ENCODE measurements at places on chromosomes 4 and X.

DNA sequence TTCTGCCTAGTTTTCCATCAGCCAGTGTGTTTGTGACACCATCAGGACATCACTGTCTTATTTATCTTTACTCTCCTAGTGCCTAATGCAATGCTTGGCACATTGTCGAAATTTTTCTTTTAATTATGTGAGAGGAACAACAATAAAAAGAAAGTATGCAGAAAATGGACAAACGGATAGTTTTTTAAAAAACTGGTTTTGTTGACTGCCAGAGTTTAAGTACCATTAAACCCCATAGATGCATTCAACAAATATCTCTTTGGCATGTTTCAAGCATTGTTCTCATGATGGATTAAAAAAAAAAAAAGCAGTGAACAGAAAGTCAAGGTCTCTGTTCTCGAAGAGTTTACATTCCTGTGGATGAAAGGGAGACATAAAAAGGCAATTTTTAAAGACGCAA, 398.4 kb downstream of the PPP3CA start:
- DNase-seq = no peak

DNA sequence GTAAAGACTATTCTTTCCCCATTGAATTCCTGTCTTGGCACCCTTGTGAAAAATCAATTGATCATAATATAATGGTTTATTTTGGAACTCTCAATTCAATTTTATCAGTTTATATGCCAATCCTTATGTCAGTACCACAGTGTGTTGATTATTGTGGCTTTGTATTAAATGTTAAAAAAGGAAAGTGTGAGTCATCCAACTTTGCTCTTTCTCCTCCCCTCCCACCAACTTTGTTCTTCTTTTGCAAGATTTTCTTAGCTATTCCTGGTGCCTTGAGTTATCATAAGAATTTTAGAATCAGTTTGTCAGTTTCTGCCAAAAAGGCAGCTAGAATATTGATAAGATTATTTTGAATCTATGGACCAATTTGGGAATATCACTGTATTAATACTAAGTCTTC, 11.2 kb upstream of the RNF175 start:
- DNase-seq = peak; percentile 53

GRCh38 chr4:77146186-77147078, 10.6 kb upstream of the CCNG2 start:
- DNase-seq = no peak

DNA sequence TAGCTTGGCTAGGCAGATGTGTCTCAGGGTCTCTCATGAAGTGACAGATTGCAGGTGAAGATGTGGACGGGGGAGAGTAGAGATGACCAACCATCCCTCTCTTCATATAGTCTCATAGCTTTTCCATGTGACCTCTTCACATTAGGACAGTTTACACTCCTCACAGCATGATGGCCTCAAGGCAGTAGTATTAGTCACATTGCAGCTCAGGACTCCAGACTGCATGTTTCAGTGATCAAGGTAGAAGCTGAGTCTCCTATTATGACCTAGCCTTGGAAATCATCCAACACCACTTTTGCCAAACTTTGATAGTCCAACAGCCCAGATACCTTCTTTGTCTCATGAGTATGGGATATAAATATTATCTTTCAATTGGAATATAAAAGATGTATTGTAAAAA, 147.7 kb downstream of the GASK1B start:
- no peak for DNase-seq

DNA sequence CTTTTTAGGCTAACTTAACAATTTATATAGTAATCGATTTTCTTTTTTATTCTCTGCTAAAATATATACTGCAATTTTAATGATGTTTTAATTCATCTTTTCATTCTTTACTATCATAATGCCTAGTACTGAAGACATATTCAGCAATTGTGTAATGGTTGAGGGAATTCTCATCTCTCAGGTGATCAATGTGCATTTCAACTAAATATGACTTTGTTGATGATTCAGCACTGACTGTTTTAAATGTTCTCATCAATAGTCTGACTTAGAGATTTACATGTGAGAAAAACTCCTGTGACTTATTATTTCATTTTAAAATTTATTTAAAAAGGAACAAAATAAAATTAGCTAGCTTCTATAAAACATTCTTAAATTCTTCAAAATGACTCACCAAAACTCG, 1450.3 kb downstream of the STIM2 start:
- DNase-seq = no peak

DNA sequence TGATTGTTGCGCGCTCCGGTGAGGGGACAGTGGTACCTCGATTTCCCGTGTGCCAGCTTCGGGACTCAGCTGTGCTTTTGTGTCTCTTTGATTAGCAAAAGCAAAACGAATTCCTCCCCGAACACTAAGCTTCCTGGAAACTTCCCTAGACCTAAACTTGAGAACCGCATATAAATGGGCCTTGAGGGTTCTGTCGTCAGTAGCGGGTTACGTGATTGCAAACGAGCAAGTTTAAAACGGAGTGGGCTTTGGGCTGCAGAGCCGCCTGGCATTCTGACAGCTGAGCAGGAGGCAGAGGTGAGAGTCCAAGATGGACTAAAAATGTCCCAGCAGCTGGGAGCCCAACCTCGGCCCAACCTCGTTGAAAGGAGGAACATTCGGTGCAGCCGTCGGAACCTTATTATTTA, 1.2 kb upstream of the TAPT1 start:
- DNase-seq = peak; percentile 64

GRCh38 chrX:71367396-71367795, 1.2 kb downstream of the TAF1 start:
- no peak for DNase-seq

DNA sequence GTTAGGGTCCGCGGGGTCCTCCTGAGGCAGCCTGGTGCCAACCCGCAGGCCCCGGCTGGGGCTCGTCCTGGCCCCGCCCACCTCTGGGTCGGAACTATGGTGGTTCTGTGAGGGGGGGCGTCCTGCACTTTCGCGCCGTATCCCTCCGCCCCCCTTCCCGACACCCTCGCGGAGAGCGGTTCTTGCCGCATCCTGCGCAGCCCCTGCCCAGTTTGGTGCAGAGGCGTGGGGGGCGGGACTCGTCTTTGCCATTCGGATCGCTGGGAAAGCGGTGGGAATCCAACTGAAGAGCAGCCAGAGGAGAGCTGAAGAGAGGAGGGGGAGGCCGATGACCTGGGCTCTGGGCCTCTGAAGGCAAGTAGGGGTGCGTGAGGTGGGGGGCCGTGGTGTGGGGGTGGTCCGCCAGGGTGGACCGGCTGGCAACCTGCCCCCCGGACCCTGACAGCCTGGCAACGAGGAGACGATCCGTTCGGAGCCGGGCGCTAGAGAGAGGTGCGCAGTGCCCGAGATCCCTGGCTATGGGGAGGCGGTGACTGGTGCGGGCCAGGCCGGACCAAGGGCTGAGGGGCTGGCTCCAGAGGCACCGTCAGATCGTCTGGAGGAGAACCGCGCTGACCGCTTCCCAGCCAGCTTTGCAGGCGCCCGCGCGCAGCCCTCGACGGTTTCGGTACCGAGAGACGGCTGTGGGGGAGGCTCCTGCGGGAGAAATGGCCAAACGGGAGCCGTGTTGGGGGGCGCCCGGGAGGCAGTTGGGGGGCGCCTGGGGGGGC, at the start of gene GPRASP1:
Gene GPRASP1 (plus strand): TSS at position 242 of the 770 bp plus-strand sequence. CDS start 2,431 bp downstream, outside the sequence.
- peak; percentile 41 for DNase-seq

GRCh38 chr4:98204236-98204553, 57.0 kb upstream of the RAP1GDS1 start:
- no peak for DNase-seq

DNA sequence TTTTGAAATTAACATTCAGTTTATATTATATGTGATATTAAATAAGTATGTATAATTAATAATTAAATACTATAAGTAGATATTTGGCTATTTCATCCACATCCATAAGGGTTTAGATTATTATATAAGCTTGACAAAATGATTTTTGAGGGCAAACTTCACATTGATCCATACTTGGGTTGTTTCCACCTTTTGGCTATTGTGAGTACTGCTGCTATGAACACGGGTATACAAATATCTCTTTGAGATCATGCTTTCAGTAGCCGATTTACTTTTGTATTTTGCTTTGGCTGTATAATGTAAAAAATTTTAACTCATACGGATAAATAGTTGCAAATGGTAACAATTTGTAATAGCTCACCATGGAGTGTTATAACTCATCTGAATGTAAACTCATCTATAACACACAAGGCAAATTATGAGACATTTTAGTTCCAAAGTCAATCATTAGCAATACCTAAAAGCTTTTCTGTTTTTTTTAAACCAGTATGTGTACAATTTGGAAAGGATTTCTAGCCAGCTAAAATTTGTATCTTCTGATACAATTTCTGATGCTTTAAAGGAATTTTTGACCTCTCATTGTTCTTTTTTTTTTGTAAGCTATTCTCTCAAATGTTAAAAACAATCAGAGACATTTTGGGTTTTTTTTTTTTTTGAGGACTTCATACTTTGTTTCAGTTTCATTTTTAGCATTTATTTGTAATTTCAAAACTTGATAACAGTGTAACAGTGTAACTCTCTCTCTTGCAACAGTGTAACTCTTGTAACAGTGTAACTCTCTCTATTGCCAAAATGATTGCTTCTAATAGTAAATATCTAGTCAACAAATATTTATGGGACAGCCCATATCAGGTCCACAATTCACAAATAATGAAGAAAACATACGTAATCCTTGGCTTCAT, 51.8 kb upstream of the ARX start:
- DNase-seq = no peak

- DNase-seq = no peak
Observed at GRCh38 chr4:140617499-140618248, 48.9 kb upstream of the UCP1 start.

- DNase-seq = no peak
Observed at GRCh38 chrX:155592331-155592730, 20.4 kb downstream of the TMLHE start.

GRCh38 chr4:10577018-10577417, 107.5 kb downstream of the CLNK start:
- no peak for DNase-seq

DNA sequence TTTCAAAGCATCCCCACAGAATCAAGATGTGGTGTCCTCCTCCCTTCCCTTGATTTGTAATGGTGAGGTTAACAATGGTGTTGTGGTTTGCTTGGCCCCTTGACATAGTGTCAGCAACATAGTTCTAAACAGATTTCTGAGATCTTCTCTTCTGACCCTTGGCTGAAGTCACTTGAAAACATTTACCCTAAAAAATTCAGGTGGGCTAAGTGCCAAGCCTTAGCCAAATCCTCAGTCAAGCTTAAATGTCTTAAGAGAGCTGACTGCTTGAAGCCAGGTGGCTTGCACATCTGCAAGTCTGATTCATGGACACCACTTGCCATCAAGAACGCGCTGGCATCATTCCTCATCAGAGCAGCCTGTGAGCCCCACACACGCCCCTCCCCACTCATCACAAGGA, 173.2 kb downstream of the MGST2 start:
- no peak for DNase-seq

DNA sequence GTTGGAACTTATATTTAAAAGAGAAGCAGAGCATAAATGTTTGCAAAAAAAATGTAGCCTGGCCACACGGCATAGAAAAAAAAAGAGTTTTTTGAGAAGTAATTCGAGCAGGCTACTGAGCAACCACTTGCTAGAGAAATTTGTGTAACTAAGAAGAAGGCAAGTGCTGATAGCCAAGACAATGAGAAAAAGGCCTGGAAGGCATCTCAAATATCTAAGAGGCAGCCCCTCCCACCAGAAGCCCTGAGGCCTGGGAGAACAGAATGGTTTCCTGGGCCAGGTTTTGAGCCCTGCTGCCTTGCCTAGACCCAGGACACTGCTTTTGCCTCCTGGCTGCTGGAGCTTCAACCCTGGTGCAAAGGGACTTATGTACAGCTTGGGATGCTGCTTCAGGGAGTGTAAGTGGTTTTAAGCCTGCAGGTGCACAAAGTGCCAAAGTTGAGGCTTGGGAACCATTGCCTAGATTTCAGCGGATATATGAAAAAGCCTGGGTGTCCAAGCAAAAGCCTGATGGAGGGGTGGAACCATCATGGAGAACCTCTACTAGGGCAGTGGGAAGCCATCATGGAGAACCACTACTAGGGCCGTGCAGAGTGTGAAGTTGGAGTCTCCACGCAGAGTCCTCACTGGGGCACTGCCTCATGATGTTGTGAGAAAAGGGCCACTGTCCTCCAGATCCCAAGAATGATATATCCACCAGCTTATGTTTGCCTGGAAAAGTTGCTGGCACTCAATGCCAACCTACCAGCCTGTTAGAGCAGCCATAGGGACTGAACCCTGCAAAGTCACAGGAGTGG, 9.7 kb downstream of the TECRL start:
- no peak for DNase-seq

GRCh38 chr4:89595125-89595789, 241.7 kb downstream of the SNCA start:
- DNase-seq = no peak

- no peak for DNase-seq
Observed at GRCh38 chrX:8897259-8897658, 96.1 kb upstream of the FAM9A start.

- DNase-seq = no peak
Observed at GRCh38 chr4:575281-576141, 584 bp downstream of the TMEM271 start.

GRCh38 chr4:2354118-2354517, 64.3 kb downstream of the ZFYVE28 start:
- DNase-seq = no peak

DNA sequence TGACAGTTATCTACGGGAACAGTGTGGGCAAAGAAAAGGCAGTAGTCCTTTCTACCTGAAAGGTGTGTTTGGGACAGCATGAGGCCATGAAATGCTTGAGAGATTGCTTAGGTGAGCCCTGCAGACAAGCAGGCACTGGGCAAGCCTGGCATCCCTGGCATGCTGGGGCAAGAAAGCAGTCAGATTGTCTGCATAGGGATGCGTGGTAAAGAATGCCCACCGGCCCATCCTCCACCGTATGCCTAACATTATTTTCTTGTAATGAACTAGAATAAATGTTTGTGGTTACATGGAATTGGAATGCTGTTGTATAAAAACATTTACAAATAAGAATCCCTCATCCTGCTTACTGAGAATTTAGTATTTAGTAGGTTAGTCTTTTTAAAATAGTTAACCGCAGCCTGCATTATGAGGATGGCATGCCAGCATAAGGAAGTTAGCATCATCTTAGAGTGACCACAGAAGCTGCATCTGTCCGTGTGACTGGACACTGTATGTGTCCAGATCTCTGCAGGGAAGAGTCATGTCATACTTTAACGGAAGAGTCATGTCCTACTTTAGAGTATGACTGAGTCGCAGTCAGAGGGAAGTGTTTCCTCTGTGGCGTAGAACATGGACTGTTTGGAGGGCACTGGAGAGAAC, 18.9 kb downstream of the ZBTB49 start:
- DNase-seq = no peak

- DNase-seq = peak; percentile 64
Observed at GRCh38 chr4:1209821-1210220, 37.4 kb upstream of the SPON2 start.

- no peak for DNase-seq
Observed at GRCh38 chrX:44291468-44292092, 51.9 kb downstream of the EFHC2 start.

DNA sequence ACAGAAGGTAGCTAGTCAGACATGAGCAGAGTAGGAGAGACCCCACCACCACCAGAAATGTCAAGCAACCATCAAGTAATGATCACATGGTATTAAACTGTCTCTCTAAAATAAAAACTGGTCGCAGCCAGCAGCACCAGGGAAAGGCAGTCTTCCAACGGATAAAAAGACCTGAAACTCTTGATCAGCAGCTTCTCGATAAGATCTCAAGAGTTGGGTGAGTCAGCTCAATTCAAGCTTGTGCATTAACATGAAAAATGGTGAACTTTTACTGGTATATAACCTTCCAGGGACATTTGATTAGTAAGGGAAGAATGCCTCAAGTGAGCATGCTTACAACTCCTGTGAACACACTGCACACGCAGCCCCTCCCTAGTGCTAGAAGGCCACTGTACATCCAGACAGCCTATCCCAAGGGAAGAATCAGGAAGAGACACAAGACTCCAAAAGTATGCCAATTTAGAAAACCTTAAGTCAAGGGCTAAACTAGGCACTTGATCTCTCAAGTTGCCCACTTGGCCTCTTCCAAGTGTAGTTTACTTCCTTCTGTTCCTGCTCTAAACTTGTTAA, 270.0 kb upstream of the GNPDA2 start:
- no peak for DNase-seq
